ENCODE measurements at places on chromosomes 5 and 9.
A peak's percentile ranks its signal among the peaks of the same experiment; 100 is the strongest.

DNA sequence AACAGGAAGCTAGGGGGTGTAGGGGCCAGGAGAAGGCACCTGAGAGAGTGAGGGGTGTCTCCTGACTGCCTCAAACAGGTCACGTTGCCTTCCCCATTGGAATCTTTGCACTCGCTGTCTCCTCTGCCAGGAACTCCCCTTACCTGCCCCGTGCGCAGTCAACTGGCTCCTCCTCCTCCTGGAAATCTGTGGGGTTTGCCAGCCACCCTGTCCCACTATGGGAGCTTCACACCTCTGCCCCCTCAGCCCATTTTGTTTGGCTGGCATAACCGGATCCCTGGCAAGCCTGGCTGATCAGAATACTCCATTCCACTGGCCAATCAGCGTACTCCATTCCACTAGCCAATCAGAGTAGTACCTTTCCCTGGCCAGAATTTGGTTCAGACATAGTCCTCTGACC is 10.4 kb upstream of the SLC34A1 start:
- DNase-seq: no peak

- no peak for DNase-seq
These were observed 264.6 kb downstream of the PJA2 start for GRCh38 chr5:109145139-109145538.

DNA sequence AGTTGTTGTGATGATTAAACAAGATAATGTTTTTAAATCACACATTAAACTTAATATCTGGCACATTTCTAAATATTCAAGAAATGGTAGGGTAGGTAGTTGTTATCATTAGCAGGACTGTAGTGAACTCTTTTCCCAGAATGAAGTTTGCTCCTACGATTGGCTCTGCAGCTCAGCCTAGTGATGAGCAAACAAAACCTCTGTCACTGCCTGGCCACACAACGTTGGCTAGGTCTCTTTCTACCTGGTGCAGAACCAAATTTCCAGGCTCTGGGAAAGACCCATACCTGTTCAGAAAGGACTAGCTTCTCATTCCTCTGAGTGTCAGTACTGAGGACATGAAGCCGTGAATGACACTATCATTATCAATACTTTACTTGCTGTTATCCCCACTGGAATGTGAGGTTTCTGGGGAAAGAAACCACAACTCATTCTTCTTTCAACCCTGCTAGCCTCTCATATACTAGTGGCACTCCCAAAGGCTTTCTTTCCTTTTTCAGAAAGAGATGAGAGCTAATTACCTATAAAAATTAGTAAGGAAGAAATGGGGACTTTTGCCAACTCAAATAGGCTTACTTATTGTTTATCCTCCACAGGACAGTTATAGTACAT is 219.3 kb upstream of the TRIM32 start:
- DNase-seq: no peak

GRCh38 chr5:163089926-163090325 is 347.5 kb upstream of the CCNG1 start:
- DNase-seq: no peak

GRCh38 chr5:180166176-180166575 is 42.8 kb downstream of the RASGEF1C start:
- DNase-seq: no peak

- DNase-seq: no peak
These were observed 119.9 kb upstream of the ANKRD55 start for GRCh38 chr5:56352808-56353590.

- DNase-seq: no peak
These were observed 369.2 kb upstream of the MPDZ start for GRCh38 chr9:13648676-13649075.

GRCh38 chr9:95373782-95374487 is 56.4 kb upstream of the FANCC start:
- DNase-seq: no peak

DNA sequence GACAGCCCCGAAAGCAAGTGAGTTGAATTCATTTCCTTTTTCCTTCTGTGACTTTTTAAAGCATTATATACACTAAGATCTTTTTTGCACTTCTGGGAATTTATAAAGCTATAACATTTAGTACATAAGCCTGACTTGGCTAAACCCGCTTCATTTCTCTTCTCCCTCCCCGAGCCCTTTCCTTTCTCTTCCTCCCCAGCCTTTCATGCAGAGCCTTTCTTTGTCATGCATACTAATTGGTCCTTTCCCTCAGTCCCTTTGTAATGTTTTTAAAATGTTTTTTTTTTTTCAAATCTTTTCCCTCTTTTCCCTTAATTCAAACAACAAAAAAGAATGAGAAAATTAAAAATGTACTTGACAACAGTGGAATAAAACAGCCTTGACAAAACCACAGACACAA is 246.4 kb downstream of the PSAT1 start:
- no peak for DNase-seq

DNA sequence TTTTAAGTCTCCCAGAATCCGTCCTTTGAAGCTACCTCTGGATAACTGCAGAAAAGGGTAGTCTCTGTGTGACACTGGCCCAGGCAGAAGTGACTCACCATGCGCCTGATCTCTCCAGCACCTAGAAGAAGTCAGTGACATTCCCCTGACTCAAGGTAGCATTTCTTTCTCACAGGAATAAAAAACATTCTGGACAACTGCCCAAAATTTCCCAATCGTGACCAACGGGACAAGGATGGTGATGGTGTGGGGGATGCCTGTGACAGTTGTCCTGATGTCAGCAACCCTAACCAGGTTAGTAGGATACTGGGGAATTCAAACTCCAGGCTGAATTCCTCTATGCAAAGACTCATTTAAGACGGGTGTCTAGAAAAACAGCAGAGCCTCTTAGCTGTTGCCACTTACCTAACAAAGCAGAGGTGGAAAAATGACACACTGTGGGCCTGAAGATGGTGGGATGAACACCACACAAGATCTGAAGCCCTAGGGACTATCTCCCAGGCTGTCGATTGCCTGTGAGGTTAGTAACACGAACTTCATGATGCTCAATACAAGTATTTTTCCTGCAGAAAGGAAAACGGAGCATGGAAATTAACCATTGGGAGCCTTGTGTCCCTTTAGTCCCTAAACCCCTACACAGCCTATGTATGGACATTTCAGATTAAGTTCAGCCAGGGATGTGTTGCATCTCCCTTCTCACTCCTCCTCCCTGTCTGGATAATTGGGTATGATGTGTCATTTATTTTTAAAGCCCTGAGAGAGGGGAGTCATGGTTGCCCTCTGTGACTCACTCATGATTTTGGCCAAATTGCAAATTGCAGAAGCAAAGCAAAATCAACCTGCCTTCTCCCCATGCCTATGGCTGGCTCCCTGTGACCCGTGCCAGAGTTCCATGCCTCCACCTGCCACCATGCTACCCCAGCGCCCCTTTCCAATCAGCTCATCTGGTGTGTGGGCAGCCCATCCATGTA is 37.2 kb downstream of the THBS4 start:
- no peak for DNase-seq

GRCh38 chr9:81771571-81771970 is 82.2 kb upstream of the TLE1 start:
- DNase-seq: no peak

DNA sequence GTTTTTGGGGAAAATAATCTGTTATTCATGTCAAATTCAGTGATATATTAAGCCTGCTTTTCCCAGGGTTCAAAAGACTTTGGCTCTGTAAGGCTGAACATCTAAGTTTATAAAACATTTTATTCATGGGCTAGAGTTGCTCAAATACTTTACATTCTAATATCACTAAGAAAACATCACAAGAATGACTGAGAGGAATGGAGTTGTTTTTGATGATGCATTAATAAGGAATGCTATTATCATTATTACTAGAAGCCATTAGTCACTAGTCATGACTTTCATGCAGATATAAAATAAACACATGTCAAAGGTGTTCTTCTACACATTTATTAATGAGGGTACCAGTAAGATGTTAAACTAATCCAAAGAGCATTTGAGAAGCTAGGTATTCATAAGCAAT is 185.5 kb upstream of the KCNN2 start:
- DNase-seq: no peak

GRCh38 chr5:143714629-143715028 is 97.3 kb upstream of the HMHB1 start:
- DNase-seq: no peak

DNA sequence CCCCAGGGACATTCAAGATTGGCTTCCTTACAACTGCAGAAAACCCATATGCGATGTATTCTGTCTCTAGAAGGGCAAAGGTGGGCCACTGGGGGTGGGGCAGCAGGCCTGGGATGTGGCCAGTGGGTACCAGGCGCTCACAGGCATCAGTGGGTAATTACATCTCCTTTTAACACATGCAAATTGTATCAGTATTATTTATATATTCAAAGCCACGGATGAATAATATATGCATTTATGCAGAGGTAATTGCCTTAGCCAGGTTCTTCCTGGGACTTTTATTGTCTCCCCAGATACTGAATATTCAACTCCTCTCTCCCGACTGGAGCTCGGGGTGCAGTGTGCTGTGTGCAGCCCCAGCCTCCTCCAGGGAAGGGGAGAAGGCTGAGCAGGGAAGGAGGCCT is 109.4 kb upstream of the MVB12B start:
- no peak for DNase-seq

- DNase-seq: no peak
These were observed 188.6 kb downstream of the PDE4D start for GRCh38 chr5:59704936-59705335.

DNA sequence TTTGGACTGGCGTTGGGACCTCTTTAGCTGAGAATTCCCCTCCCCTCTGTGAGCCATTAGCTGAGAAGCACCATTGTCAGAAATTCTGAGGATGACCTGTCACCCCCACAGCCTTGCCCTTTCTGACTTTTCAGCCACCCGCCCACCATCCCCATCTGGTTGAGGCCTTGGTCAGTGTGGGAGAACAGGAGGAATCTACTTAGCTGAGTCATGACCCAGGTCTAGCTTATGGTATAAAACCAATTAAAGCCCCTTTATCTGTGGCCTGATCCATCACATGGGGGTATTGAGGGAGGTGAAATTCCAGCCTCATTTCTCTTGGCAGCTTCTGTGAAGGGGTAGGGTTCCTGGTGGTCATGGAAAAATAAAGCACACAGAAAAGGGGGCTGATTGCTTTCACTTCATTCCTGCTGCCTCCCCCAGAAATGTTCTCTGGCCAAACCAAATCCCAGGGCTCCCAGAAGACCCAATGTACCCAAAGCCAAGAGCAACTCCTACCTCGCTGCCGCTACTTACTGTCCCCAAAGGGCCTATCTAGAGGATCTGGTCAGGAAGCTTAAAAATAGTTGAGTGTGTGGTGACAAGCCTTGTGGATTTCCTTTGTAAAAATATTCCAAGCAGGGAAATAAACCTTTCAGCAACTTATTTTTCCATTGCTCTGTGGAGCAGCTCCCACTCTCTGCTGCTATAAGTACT is 174.8 kb upstream of the TNC start:
- no peak for DNase-seq

DNA sequence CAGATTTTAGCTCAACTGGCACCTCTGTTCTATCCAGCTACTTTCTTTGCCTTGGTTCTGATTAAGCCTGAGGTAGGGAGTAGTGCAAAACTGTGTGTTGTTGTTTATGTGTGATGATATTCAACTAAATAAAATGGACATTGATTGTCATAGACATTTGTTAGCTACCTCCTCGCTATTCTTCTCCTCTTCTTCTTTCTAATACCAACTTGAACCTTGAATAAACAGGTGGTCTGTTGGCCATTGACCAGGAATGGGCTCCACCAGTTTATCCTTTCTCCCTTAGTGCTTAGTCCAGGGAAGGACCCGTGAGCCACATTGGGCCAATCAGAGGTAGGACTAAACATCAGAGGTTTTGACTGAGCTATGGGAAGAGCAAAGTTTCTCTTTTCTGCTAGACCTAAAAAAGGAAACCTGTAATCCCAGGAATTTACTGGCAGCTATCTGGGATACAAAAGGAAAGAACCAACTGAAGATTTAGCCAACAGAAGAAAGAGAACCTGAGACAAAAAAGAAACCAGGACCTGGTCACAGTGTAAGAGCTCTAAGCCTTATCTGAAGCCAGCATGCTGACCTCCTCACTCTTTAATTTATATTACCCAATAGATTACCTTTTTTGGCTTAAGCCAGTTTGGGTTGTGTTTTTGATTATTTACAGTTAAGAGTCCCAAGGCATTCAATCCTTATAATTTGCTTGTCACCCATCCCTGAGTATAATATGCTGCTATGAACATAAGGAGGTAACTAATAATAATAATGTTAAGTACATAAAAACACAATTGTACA is 5.3 kb upstream of the RNF145 start:
- no peak for DNase-seq

DNA sequence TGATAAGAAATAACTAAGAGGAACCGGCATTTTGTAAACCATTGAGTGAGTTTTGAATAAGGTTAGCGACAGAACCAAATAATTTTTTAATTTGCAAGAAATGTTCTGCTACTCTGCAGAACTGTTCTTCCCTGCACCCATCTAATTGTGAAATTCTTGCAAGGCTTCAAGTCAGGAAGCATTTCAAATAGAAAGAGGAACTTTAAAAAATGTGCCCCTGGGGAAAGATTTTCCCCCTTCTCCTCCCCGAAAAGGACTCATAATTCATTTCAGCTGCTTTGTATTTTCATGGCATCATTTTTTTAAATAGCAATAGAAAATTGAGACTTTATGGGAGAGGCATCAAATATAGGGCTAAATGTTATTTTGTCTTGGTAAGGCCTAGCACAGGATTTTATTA is 180.9 kb upstream of the ANKRD55 start:
- DNase-seq: no peak

- DNase-seq: peak; percentile 16
These were observed 159.8 kb upstream of the HMHB1 start for GRCh38 chr5:143652108-143652700.

DNA sequence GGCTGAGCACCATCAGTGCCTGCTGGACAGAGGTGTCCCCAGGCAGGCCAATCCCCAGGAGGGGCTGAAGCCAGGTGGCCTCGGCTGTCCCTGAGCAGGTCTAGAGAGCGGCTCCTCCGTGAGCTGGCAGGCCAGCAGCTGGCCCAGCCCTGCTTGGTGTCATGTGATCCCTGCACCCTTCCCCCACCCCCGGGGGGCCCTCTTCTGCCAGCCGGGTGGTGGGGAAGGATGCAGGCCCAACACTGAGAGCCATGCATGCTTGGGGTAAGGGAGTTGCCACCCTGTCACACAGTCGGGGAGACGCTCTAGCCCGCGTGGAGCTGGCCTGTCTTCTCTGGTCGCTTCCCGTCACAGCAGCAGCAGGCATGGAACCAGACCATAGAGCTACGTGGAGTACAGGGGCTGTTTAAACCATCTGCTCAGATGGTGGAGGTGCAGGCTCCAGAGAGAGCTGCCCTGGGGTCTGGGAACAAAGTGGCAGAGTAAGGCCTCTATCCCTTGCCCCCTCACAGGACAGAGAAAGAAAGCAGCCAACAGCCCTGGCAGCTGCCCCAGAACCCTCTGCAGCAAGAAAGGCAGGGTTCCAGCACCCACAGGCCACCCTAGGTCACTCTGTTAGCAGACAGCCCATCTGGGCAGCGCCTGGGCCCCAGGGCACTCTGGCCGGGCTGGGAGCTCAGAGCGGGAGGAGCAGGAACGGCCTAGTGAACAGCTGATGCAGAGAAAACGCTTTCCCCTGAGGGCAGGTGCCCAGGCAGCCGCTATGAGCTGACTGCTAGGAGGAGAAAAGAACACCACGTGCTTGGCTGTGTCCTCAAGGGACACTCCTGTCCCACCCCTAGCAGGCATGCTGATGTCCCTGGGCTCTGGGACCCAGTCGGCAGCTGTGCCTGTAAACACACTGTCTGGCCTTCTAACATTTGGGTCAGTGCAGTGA is 6.8 kb downstream of the RALGDS start:
- DNase-seq: no peak

GRCh38 chr5:181207214-181207959 is 2.4 kb upstream of the TRIM7 start:
- peak; percentile 85 for DNase-seq

GRCh38 chr5:79535477-79536192 is 21.7 kb upstream of the HOMER1 start:
- DNase-seq: no peak

- no peak for DNase-seq
These were observed 7.8 kb downstream of the SH3PXD2B start for GRCh38 chr5:172446336-172447051.

Measured in activated T-cell treated with anti-CD3 and anti-CD28 coated beads for 48 hours (primary cell).